ENCODE measurements at places on chromosomes 3 and 15.

- no peak for DNase-seq
These were observed 137.5 kb upstream of the CCDC54 start for GRCh38 chr3:107239703-107240102.

DNA sequence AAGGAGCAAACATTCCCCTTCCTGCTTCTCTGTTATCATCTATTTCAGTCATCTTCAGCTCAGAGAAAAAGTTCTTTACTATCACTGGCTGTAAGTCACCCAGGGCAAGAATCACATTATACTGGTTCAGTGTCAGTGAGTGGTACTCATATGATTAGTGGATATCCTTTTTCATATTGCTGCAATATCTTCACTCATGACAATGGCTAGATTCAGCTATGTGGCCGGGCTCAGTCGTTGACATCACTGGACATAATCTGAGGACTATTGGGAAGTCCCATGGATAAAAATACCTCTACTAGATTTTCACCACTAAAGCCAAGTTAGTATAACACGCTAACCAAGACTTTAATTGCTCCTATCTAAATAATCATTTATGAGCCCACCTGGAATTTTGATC lies 91.3 kb upstream of the UBE2E2 start:
- DNase-seq: no peak

DNA sequence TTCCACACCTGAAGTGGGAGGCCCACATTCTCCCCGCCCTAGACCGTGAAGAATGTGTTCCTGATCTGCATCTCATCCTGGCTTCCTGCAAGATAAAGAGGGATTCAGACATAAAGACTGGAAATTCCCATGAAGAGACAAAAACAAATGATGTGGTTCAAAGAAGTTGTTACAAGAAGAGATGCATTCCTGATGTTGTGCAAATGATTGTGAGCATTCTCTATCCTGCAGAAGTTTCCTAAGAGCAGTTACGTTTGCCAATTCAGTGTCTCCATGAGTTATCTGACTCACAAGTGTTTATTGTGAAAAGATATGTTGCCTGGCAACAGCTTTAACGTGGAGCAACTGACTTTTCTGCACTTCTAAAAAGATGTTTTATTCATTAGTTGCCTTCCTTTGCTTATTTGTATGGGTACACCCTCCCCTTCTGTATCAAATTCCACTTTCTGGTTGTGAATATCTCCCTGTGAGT lies 107.8 kb downstream of the ZIC4 start:
- DNase-seq: no peak

DNA sequence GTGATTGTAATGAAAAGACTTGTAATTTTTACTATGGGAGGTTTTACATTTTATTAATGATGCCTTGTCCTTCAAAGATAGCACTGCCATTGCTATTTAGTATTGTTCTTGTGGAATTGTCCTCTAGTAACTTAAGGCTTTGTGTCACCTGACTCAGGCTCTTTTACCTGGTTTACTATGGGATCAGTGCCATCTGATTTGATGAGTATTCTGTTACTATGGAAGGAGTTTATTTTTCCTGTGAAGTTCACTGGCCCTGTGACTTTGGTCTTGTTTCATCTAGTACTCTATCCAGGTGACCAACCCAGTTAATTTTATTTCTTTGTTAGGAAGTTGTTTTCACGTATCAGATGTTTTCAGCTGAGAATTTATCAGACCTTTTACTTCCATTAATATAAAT lies 9.0 kb downstream of the MORF4L1 start:
- DNase-seq: no peak

- no peak for DNase-seq
These were observed 41.2 kb downstream of the SLC2A2 start for GRCh38 chr3:170985304-170985703.

GRCh38 chr3:50519471-50520089 lies 16.1 kb upstream of the CACNA2D2 start:
- peak; percentile 39 for DNase-seq

- DNase-seq: no peak
These were observed 34.4 kb upstream of the SLC6A1 start for GRCh38 chr3:10957976-10958749.

DNA sequence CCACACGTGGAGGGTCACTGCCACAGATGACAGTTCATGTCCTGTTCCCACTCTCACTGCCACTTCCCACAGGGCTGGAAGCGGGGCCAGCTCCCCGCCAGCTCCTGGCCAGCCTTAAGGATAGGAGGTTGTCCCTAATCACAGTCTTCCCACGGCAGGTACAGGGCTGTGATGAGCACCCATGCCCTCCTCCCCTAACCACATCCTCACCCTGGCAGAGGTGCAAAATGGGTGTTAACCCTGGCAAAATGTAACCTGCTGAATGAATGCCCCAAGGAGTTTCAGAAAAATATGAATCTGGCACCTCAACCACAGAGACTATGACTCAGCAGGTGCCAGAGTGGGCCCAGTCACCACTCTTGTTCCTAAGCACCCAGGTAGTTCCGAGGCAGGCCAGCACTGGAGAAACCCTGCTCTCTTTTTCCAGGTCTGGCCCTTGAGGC lies 185.1 kb upstream of the TPM1 start:
- DNase-seq: no peak

DNA sequence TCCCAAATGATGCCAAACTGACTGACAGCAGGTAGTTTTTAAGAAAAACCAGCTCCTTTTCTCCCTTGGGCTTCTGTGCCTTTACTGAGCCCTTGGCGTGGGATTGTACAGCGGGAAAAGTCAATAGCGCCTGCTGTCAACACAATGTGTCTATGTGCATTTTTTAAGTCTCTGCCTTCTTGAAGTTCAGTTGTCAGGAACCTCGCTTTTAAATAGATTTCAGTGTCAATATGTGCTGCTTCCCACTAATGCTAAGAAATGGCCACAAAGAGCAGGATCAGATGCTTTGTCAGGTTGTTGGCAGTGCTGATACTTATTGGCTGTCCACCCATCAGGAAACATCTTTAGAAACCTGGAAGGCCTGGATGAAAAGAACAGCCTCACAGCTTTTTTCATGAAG lies 424.4 kb downstream of the C3orf38 start:
- no peak for DNase-seq

- no peak for DNase-seq
These were observed 45.8 kb downstream of the MITF start for GRCh38 chr3:69784954-69785514.

GRCh38 chr3:106341586-106342162 lies 472.9 kb upstream of the CBLB start:
- DNase-seq: no peak

All from NCI-H748 treated with DMSO at 0.1 percent for 48 hours (cell line).